HuH-7 (cell line): ENCODE measurements at places on chromosomes 2 and 18.
A peak's percentile ranks its signal among the peaks of the same experiment; 100 is the strongest.

- no peak for DNase-seq
Observed at GRCh38 chr2:26212011-26212410, 32.4 kb downstream of the HADHA start.

DNA sequence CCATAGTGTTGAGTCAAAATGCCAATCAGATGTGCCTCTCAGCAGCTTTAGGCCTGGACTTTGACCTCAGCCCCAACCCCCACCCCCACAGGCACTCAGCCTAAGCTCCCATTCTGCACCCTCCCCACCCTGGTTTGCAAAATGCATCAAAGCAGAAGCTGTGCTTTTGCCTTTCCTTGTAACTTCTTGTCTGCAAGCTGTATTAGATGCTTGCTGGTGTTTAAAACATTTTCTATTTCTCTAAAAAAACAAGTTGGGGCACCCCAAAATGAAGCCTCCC lies 26.6 kb upstream of the STEAP3 start:
- DNase-seq = no peak

- no peak for DNase-seq
Observed at GRCh38 chr18:43826215-43826614, 548.9 kb upstream of the SYT4 start.

DNA sequence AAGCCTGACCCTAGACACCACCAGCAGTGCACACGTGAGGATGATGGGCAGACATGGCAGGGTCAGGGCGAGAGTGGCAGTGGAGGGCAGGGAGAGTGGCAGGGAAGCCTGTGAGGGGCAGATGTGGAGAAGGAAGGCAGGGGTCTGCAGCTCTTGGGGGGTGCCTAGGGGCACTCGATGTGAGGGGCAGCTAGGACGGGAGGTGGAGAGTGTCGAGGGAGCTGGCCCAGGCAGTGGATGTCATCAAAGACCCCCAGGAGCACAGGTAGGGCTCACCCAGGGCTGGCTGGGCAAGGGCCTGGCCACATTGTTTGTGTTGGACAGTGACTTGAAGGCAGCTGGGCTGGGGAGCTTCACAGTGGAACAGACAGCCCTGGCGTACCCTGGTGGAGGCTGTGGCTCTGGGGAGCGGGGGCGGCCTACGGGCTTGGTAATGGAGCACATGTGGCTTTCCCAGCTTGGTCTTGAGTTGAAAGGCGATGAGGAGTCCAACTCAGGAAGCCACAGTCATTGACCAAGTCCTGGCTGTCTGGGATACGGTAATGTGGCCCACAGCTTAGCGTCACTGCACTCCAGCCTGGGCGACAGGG lies 87.1 kb downstream of the RTP5 start:
- DNase-seq = no peak

DNA sequence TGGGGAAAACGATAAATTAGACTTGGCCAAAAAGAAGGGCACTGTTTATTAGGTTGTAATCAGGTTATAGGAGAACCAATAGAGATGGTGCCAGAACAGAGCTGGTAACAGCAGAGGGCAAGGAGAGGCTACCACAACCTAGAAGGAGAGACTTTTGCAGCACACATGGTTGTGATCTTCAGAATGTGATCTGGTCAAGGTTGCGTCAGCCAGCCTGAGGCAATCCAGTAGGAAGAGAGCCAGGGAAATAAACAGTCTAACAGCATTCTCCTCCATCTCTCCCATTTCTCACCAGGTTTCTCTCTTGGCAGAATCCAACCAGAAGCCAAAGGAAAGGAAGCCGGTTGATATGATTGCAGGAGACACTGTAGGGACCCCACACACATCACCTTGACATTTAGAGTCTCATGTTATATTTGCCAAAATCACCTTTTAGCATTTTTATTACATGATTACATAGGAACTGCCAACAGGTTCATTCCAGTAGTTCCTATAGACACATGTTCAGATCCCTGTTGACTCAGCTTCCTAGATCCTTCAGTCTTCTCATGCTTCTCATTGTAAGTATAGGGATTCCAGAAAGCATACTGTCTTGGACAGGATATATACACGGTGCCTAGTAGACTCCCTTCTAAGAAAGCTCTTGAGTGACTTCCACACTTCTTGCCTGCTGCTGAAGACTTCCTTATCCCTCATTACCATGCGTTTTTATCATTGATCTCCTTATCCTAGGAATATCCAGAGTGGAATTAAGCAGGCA lies 17.6 kb upstream of the SPATS2L start:
- no peak for DNase-seq

- no peak for DNase-seq
Observed at GRCh38 chr2:211996857-211997256, 541.7 kb downstream of the ERBB4 start.

DNA sequence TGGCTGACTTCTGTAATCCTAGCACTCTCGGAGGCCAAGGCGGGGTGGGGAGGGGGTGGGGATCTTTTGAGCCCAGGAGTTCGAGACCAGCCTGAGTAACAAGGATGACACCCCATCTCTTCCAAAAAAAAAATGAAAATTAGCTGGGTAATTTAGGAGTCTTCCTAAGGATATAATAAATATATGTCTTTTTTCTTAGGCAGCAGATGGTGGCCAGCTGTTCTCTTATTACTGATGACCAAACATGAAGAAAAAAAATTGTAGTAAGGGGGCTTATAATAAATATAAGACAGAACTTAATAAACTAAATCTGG lies 4.2 kb upstream of the IMPA2 start:
- DNase-seq = no peak

DNA sequence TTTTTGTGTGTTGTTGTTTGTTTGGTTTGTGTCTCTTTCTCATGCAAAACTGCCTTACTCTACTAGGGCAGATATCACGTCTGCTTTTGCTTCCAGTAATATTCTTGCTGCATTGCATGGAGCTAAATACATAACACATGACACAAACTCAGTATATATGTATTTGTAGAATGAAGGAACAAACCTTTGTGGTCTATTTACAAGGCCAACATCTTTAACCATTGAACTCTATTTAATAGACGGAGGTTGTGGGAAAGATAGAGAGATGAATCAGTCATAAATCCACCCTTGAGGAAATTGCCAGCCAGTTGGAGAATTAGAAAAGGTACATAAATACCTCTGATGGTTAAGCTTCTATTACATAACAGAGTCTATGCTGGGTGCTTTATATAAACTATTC lies 26.0 kb upstream of the IL1RL1 start:
- no peak for DNase-seq

DNA sequence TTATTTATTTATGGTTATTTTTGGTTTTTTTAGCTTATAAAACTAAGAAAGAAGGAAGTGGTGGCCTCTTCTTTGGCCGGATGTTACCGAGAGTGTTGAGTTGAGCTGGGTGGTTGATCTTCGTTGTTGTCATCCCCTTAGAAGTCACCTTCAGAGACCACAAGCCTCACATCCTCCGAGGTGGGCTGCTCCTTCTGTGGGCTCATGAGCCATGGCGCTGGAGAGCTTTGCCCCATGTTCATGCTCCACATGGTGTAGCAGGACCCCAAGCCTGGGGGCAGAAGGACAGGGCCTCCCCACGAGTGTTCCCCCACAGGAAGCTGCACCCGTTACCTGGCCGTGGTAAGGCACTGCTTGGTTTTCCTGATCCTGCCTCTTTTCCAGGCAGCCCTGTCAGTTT lies 23.4 kb downstream of the SNTG2 start:
- DNase-seq = no peak

GRCh38 chr2:216034065-216034464 lies 20.7 kb upstream of the MREG start:
- DNase-seq = peak; percentile 70

- DNase-seq = no peak
Observed at GRCh38 chr2:143117225-143117624, 12.0 kb upstream of the ARHGAP15 start.

DNA sequence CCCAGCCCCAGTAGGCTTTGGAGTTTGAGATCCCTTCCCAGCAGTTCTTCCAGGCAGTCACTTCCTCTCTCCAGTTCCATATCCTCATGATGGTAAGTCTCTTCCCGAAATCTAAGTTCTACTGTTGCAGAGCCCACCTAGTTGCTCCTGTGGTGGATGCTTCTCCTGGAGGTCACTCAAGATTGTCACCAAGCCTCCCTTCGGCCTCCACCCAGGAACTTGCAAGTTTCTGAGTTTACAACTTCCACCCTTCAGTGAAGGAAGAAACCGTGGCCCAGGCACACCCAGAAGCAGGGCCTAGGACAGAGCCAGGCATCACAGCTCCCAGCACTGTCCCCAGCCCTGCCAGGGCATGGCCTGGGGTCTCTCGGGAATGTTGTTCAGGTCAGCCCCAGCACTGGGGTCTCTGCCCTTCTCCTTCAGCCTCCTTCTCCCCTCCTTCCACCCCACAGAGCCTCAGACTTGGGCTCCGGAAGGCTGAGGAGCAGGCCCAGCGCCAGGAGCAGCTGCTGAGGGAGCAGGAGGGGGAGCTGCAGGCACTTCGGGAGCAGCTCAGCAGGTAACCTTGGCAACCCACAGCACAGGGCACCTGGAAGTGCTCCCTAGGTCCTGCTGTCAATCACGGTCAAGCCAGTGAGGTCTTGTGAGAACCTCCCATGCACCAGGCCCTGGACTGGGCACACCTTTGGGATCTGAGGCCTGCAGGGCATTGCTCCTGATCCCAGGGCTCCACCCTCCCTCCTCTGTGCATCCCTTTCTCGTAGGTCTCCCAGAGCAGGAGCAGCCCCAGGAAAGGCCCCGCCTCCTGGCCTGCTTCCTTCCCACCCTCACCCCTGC lies 7.1 kb downstream of the RUFY4 start:
- DNase-seq = no peak
